ENCODE measurements at places on chromosomes 11 and 22. TPM values are rescaled to one million over a fixed set of nuclear protein-coding genes. Genes with fewer than 3 reads are reported as not detected.

- DNase-seq, result no peak
Measured at GRCh38 chr11:112583261-112583893, 322.7 kb upstream of the PLET1 start.

DNA sequence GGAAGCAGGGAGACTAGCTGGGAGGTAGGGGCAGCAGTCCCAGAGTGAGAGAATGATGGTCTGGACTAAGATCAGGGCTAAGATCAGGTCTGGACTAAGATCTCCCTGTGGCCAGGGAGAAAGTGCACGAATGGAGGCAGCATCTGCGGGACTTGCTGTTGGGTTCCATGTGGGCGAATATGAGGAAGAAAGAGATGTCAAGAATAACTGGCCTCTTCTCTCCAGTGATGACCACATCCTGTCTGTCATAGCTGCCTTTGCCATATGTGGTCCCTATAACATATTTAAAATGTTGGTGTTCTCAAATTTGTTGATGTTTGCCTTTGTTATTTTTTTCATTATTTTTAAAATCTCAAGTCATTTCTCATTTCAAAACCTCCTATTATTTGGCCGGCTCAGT, 27.4 kb upstream of the CXCR5 start:
- DNase-seq, result no peak

DNA sequence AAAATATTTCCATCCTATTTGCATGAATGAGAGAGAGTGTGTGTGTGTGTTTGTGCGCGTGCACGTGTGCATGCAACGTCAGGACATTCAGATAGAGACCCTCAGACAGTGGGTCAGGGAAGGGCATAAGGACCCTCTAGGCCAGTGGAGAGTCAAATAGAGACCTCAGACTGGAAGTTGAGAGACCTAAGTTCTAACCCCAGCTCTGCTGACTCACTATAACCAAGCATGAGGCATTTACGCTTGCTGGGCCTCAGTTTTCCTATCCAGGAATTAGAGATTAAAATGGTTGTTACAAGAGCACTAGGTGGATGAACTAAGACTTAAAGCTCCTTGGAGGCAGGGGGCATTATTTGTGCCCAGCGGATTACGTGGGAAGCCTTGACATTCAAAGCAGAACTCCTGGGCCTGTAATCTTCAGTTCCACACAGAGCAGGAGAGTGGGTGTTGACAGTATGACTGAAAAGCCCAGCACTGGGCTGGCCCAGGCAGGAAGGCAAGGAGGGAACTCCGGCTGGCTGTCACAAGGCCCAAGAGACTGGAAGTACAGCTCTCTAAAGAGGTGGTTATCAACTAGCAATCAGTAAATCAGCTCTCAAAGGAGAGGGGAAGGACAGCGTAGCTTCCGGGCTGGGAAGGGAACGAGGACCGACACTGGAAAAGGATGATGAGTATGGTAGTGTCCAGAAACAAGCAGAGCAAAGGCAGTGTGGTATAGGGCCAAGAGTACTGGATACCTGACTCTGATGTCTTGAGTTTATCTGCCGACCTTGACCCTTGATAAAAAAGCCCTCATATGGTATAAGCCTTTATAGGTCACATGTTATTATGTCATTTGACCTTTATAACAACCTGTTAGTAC, 9.2 kb downstream of the RHOG start:
- no peak for DNase-seq

- no peak for DNase-seq
Measured at GRCh38 chr22:29197096-29197495, 8.6 kb upstream of the EMID1 start.

- peak; percentile 37 for DNase-seq
Measured at GRCh38 chr22:43346521-43346929, 3.4 kb upstream of the SCUBE1 start.

- no peak for DNase-seq
Measured at GRCh38 chr11:16613262-16613511, 125.3 kb upstream of the C11orf58 start.

DNA sequence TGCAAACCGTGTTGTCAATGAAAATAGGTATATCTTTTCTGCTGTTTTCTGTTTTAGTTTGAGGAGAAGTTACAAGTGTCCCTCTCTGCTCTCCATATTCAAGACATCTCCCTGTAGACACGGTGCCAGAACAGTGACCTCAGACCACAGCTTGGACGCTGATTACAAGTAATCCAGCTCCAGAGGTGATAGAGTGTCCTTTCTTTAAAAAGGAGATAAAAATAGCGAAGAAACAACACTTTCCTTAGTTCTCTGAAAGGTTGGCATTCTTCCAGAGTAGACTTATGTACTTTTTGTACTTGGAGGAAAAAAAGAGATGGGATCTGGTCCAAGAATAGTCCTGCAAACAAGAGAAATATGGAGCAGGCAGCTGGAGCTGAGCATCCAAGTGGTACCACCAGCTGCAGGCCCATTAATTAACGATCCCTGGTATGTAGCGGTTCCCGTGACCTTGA, 43.0 kb upstream of the WT1 start:
- DNase-seq, result no peak

DNA sequence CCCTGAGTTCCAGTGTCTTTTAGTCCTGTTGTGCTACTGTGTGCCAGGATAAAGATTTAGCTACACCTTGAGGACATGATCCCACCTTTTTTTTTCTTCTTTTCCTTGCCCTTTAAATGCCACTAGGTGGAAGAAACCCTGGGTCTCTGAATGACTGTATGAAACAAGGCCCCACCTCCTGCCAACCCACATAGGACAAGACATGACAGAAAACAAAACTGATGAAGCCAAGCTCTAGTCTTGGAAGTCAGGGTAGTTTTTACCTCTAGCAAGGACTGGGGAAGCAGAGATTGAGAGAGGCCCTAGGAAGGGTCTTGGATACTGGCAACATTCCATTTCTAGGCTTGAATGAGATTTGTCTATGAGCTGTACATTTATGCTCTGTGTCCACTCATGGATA, 410.7 kb downstream of the MIAT start:
- no peak for DNase-seq

GRCh38 chr22:49800408-49801238, 27.1 kb downstream of the BRD1 start:
- no peak for DNase-seq

Gene ZNRF3
- total RNA-seq, result 9.6 TPM

Gene PGA3
- not detected for total RNA-seq

Gene ENTHD1
- total RNA-seq, result not detected

Gene KRTAP5-10
- total RNA-seq, result not detected
